Midbrain (tissue), 1 donor: ENCODE measurements at places on chromosomes 11 and 22.

DNA sequence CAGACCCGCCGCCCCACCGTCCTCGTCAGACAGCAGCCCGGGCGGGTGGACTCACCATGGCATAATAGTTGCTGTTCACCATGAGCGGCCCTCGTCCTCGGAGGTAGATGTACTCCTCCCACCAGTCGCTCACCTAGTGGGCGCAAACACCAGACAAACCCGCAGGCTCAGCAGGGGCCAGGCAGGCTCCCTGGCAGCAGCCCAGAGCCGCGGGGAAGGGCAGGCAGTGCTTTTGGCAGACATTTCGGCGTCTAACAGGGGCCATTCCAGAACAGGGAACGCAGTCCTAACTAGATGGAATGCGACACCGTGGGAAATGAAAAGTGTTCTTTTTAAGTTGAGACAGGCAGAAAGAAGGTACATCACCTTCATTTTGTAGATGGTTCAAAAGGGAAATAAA lies 44.9 kb downstream of the CPT1A start:
- DNase-seq: no peak

DNA sequence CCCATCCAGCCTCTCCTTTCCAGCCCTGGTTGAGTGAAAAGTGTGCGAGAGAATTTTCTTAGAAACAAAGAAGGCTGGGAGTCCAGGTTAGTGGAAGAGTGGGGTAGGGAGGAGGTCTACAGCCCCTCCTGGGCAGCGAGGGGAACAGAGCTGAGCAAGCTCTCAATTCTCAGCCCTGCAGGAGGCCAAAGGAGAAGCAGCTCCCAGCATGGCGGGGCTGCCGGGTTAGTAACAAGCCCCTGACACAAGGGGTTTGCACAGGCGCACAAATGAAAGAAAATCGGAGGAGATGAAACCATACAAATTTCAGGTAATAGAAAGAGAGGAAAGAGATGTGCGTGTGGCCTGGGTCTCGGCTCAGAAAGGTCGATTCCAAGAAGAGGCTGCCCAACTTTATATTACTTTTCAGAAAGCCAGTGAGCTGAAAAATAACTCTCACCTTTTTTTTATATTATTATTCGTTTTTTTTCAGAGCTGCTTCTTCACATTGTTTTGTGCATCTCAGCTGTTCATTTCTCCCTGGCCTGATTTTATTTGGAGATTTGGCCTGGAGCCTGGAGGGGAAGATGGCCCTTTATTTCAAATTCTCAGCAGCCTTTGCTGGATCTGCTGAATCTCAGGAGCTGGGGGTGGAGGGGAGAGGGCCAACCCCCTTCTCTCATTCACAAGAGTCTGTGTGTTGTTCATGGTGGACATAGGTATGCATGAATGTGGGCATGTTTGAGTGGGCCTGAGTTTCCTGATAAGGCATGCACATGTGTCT lies 583.2 kb downstream of the BUD13 start:
- no peak for DNase-seq

DNA sequence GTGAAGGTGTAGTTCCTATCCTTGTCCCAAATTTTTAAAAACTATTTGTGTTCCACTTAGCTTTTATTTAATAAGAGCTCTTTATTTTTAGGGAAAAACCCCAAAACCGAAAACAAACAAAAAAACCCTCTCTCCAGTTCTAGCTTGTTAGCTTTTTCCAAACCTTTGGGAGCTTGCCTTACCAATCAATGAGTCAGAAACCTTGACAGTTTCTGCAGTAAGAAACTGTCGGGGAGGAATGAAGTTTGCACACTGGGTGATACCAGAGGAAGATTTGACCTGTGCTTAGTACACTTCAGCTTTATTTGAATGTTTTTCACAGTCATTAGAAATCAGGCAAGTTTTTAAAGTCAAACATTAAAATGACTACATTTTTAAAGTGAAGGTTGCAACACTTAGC lies 105.0 kb downstream of the FAT3 start:
- no peak for DNase-seq

- no peak for DNase-seq
These were observed 1.8 kb upstream of the OR2D2 start for GRCh38 chr11:6894097-6894496.

- no peak for DNase-seq
These were observed 16.8 kb upstream of the NUP160 start for GRCh38 chr11:47864901-47865300.

- no peak for DNase-seq
These were observed 146.5 kb downstream of the CCDC34 start for GRCh38 chr11:27216270-27217149.

DNA sequence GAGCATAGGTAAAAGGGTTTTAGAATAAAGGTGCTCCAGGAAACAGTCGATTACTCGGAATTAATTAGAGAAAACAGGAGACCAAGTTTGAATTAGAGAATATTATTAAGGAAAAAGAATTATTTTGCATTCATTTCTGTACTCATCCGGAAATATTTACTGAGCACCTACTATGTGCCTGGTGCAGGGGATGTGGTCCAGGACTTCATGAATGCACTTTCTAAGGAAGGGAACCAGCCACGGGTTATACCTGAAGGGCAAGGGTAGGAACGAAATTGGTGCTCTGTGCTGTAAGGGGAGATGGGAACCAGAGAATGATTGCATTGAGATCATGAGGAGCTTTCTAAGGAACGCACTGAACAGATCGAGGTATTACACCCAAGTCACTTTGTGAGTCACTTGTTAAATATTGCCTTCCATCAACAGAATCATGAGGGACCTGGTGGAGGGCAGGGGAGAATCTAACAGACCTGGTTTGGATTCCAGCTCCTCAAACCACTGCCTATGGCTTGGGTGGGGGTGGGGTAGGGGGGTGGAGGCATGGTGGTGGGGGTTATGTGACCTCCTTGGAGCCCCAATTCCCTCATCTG lies 40.9 kb downstream of the C11orf96 start:
- no peak for DNase-seq

- DNase-seq: no peak
These were observed 203.1 kb upstream of the MPPED2 start for GRCh38 chr11:30789270-30789669.

- DNase-seq: no peak
These were observed 134.8 kb downstream of the LDLRAD3 start for GRCh38 chr11:36078686-36079055.

DNA sequence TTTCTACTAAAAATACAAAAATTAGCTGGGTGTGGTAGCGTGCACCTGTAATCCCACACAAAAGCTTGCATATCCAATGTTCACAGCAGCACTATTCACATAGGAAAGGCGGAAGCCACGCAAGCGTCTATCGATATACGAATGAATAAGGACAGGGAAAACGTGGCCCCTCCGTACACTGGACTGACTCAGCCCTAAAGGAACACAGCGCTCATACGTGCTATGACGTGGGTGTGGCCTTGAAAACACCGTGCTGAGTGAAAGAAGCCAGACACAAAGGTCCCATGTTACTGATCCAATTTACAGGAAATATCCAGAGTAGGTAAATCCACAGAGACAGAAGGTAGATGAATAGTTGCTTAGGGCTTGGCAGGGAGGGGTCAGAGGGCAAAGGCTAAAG lies 7.0 kb downstream of the LMF2 start:
- DNase-seq: no peak

DNA sequence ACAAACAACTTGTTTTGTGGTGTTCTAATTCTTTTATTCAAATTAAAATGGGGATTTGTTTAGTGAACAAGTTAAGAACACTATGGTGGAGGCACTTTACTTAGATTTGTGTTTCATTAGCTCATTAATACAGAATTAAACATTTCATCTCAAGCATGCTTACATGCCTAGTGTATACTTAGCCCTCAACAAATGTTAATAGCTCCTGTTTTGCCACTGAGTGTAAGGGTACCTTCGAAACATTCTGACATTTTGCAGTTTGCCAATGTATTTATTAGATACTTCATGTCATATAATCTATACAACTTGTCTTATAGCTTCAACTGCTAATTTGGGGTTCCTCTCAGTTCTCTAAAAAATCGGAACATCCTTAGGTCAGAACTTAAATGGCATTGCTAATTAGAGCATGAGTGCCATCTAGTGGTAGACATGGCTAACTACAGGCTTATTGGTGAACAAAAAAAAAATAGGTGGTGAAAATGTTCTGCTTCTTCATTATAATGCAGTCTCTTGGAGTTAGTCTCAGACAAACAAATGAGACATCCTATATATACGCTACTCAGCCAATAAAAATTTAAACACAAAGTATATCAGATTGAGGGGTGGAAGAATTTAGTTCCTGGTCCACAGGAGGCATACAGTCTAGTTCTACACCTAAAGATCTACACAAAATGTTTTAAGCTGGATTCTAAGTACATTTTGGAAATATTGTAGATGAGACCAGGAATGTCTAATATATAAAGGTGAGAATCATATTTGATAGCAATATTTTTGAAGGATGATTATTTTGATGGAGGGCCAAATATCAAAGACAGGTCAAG lies 4.9 kb upstream of the CNTN5 start:
- peak; percentile 64 for DNase-seq

DNA sequence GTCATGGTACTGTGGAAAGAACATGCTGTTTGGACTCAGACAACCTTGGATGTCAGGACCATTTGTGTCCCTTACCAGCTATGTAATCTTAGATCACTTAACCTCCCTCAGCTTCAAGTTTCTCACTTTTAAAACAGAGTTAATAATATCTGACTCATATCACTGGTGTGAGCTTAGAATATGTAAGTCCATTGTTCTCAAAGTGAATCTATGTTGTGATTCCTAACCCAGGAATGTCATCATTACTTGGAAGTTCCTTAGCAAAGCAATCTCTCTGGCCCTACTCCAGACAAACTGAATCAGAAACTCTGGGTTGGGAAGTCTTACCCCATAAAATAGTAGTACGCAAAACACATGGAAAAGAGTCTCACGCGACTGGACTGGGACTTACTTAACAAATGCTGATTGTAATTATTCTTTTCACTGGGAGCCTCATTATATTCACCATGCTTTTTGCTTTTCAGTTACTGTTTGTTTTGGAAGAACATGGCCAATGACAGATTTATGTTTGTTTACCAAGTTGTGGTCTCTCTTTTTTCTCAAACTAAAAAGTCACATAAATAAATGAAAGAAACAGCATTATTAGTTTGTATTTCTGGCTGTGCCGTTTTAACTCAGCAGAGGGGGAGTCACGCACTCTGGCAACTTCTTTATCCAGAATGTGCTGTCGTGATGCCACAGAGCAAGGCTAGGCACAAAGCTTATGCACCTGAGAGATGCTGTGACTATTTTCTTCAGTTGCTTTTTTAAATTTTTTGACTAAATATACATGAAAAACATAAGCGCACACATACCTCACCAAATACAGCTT lies 217.7 kb upstream of the CTSC start:
- DNase-seq: no peak

- peak; percentile 68 for DNase-seq
These were observed 17.0 kb upstream of the IL2RB start for GRCh38 chr22:37166675-37167066.

- DNase-seq: no peak
These were observed 976.2 kb downstream of the NTM start for GRCh38 chr11:132346558-132347148.
